ENCODE measurements at places on chromosomes 6 and 20.

GRCh38 chr6:134402372-134402984 is 84.6 kb upstream of the SGK1 start:
- DNase-seq: no peak

GRCh38 chr20:57389695-57390603 is 1.2 kb upstream of the RBM38 start:
- peak; percentile 78 for DNase-seq

- no peak for DNase-seq
Observed at GRCh38 chr20:11516448-11516847, 401.2 kb upstream of the BTBD3 start.

GRCh38 chr6:13188306-13188705 is 140.0 kb downstream of the TBC1D7 start:
- DNase-seq: no peak

DNA sequence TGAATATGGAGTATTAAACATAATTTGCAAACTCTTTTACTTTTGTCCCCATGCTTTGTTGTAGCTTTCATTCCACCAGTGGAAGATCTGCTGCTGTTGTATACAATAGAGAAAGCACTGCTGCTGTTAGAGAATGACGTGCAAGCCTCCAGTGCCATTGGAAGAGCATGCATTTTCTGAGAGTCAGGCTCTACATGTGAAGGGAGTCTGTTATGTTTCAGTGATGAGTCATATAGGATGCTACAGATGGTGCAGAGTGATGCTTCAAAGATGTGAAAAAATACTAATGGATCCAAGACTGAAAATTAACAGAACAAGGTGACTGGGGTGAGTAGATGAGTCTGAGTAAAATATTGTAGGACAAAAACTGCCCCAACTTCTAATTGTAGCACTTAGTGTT is 22.4 kb upstream of the BACH2 start:
- no peak for DNase-seq

GRCh38 chr6:123022975-123023374 is 26.9 kb downstream of the CLVS2 start:
- no peak for DNase-seq

DNA sequence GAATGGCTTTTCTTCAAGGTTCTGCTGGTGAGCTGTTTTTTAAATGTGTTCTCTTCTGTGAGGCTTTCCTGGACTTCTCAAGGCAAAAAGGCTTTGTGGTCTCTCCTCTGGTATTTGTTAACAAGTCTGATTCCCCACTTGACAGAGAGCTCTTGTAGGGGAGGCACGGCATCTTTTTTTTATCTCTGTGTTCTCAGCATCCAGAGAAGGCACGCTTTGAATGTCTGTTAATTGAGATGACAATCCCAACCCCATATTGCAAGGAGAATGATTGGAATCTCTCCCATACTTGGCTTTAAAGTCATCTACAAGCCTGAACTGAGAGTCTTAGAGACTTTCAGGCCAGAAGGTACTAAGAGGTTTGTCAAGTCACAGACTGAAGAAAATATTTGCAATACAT is 22.6 kb downstream of the EDN1 start:
- DNase-seq: no peak

GRCh38 chr6:157260735-157261410 is 62.4 kb downstream of the TMEM242 start:
- no peak for DNase-seq

- no peak for DNase-seq
Observed at GRCh38 chr6:116661594-116661993, 7.0 kb downstream of the ZUP1 start.

DNA sequence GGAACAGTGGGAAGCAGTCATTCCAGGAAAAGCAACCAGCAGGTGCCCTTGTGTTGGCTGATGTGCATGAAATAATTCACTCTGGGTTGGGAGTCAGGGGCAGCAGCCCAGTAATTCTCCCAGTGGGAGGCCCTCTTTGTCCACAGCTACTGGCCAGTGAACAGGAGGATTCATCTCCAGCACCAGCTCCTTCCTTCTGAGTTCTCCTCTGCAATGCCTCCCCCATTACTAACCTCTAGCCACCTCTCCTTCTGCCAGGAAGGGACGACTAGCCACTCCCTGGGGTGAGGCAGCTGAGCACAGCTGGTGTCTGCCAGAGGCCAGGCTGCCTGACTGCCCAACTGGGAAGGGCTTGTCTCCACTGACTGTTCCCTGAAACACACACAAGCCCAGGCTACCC is 12.5 kb upstream of the R3HDML start:
- DNase-seq: no peak

Measured in stimulated activated effector memory CD8-positive, alpha-beta T cell treated with anti-CD3 and anti-CD28 coated beads, Interleukin-12 subunit alpha, Interleukin-12 subunit beta, amount 100 ng/mL, for 72 hours (primary cell).